ENCODE measurements at places on chromosomes 7 and 10. TPM values are rescaled to one million over a fixed set of nuclear protein-coding genes. Genes with fewer than 3 reads are reported as not detected.

TMEM196 gene
- 1.0 TPM for total RNA-seq

GRCh38 chr7:152922318-152923081 lies 162.9 kb downstream of the ACTR3B start:
- DNase-seq: no peak

- DNase-seq: no peak
These were observed 66.8 kb downstream of the ADAM12 start for GRCh38 chr10:126321440-126321839.

CCDC7 gene
- 109 TPM for total RNA-seq

- no peak for DNase-seq
These were observed 95.1 kb downstream of the DKK1 start for GRCh38 chr10:52409195-52409594.

GRCh38 chr7:47190462-47190861 lies 391.4 kb downstream of the TNS3 start:
- DNase-seq: no peak

GRCh38 chr7:102196028-102196427 lies 90.6 kb upstream of the SH2B2 start:
- DNase-seq: no peak

CCDC146 gene
- total RNA-seq: 25.7 TPM

CCZ1B gene
- 147 TPM for total RNA-seq

- no peak for DNase-seq
These were observed 58.1 kb downstream of the INSIG1 start for GRCh38 chr7:155355745-155356144.

- no peak for DNase-seq
These were observed 118.2 kb upstream of the DPP6 start for GRCh38 chr7:153934048-153934447.

DNA sequence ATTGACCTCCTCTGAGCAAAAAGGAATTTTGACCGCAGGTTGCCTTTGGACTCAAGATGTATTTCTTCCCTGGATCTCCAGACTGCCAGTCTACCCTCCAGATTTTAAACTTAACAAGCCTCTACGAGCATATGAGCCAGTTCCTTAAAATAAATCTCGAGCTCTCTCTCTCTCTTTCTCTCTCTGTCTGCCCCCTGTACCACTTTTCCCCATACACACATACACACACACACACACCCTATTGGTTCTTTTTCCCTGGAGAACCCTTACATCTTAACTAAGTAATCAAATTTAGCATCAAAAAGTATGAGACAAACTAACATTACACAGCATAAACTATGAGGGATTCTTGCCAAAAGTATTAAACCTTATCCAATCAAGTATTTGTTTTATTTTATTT lies 11.4 kb downstream of the BCAP29 start:
- no peak for DNase-seq

DNA sequence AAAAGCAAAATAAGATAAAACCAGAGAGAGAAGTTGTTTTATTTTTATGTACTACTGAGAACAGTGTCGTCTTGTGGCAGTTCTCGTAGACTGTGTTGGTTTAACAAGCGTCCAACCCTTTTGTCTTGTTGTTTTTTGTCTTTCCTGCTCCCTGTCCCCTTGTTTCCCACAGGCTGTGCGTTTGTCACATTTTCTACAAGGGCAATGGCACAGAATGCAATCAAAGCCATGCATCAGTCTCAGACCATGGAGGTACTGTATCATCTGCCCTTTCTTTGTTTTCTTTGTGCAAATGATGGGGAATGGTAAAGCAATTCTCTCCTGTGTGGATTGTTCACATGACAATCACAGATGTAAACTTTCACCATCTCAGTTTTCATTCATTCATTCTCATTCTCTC lies 248.8 kb downstream of the CELF2 start:
- DNase-seq: no peak

SGCE gene
- 201 TPM for total RNA-seq

DNA sequence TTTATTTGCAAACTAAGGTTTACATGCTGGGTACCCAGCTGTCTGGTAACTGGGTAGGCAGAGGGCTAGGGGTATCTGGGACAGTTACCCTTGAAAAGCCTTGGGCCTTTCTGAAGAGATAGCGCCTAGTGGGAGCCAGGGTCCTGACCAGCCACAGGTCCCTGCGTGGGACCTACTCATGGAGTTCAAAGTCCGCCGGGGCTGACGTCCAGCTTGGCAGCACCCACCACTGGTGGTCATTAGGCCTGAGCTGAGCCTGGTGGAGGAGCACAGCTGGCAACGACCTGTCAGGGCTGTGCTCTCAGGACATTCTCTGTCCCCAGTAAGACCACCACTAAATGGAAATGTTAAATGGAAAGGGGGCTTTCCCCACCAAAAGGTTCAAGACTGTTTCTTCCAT lies 20.0 kb downstream of the GUSB start:
- DNase-seq: no peak

DNA sequence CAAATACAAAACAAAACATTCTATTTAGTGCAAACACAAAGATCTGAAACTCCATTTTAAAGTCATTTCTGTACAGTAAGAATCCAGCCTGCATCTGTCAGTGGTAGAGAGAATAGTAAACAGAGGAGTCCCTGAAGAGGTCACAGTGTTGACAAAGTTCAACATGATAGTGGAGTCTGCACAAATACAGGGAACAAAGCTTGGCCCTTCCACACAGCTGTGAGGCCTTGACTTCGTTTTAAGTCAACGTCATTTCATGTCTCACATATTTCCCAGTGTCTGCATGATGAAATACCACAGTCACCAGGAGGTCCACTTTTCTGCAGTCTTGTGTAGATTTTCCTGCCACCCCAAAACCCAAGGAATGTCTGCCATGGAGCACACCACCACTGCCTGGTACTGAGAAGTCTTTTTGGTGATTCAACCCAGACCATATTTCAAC lies 33.0 kb downstream of the CYP26A1 start:
- no peak for DNase-seq

DNA sequence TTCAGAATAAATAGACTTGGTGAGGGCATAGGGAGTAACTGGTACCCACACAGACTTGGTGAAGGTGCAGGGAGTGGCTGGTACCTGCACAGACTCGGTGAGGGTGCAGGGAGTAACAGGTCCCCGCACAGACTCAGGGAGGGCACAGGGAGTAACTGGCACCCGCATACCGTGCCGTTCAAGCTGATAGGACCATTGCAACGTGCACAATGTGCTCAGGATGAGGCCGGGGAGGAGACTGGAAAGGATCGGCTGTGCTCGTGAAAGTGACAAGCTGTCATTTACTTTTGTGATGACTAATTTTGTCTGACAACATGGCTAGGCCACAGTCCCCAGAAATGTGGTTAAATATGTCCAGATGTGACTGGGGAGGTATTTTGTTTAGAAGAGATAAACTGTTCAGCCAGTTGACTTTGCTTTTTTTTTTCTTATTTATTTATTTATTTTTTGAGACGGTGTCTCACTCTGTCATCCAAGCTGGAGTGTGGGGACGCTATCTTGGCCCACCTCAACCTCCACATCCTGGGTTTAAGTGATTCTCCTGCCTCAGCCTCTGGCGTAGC lies 76.2 kb upstream of the NMT2 start:
- no peak for DNase-seq

DNA sequence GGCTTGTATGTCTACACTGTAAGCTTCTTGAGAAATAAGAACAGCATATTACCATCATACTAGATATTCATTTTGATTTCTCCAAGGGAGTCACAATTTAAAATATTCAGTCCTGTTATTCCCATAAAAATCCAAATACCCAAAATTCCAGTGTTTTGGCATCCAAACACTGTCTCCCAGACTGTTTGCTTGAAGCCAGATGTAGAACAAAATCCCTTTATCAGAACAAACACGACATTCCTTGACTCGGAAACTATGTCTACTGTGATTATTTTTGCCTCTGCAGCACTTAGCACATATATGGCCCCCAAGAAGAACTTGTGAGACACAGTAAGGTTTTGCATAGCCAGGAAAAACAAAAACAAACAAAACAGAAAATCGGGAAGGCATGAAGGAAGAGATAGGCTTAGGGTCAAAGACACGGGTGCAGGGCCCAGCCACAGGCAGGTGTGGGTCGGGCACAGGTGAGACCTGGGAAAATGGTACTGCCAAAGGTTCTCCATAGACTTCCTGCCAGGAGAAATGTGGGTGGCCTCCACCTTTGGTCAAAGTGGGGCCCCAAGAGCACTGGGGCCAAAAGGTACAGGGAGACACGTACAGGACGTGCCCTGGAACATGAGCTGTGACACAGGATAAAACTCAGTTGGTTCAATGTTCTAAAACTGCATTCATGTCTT lies 36.5 kb downstream of the CPXM2 start:
- no peak for DNase-seq
